ENCODE measurements at places on chromosomes 12 and 14.

- DNase-seq = no peak
Observed at GRCh38 chr14:22797017-22797917, 18.0 kb downstream of the SLC7A7 start.

DNA sequence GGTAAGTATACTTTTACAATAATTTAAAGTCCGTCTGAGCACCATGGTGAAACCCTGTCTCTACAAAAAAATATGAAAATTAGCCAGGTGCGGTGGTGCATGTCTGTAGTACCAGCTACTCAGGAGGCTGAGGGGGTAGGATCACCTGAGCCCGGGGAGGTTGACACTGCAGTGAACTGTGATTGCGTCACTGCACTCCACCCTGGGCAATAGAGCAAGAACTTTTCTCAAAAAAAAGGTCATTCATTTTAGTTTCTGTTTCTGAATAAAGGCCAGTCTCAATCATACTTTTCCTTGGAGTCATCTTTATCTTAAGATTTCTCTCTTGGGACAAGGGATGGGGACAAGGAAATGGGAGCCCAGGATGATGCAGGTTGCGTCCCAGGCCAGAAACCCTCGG is 12.9 kb downstream of the ANKRD13A start:
- no peak for DNase-seq

DNA sequence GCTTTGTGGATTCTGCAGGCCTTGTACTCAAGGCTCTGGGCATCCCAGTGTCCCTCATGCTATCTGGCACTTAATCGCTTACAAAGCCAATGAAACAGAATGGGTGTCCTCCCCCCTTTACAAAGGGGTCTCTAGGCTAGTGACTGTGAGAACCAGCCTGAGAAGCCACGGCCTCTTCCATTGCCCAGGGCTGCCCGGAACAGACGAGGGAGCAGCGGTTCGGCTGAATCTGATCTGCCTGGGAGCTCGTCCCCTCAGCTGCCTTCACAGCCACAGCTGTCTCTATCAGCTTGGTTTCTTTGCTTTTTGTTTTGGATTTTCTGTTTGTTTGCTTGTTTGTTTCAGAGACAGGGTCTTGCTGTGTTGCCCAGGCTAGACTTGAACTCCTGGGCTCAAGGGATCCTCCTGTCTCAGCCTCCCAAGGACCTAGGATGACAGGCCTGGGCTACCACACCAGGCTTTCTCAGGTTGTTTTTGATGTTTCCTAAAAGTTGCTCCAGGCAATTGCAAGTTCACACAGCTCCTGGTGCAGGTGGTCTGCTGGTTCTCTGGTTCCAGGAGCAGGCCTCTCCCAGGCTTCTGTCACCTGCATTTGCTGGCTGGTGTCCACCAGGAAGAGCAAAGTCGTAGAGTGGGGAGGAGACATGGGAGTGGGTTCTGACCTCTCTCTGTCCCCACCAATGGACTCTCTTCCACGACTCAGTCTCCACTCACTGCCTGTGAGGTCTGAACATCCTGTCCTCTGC is 10.9 kb upstream of the RIN3 start:
- no peak for DNase-seq

GRCh38 chr12:41073633-41074472 is 114.3 kb upstream of the PDZRN4 start:
- no peak for DNase-seq

- no peak for DNase-seq
Observed at GRCh38 chr14:32296366-32296765, 32.7 kb upstream of the AKAP6 start.
